ENCODE measurements at places on chromosomes 16 and 17.

- H3K36me3 ChIP-seq = peaks cover 70% of the 10 kb centered on the region
- peaks cover 34% of the 10 kb centered on the region for H3K4me1 ChIP-seq
- no peak for DNase-seq
- H3K4me3 ChIP-seq = no peak overlapping the region
Observed at GRCh38 chr16:57795431-57795878, 6.8 kb downstream of the KIFC3 start.

- H3K4me1 ChIP-seq = no peaks in the 10 kb centered on the region
- H3K27me3 ChIP-seq = no peaks in the 10 kb centered on the region
- DNase-seq = no peak
Observed at GRCh38 chr17:1029922-1030644, 33.2 kb downstream of the TIMM22 start.

DNA sequence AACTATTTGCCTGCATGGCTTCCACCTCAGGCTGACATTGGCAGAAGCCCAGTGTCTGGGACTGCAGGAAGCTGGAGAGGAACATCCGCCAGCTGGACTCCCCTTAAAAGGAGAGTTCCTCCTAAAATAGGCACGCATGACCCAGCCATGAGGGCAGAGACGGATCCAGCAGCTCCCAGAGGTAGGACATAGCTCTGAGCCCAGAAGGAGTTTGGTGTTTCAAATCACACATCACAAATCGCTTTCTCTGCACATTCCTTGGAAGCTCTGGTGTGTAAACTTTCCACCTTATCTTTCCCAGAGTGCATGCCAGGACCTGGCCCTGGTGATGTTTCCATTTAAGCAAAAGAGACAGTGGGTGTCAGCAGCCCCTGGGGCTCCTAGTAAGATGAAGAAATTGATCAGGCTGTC, 231.1 kb upstream of the CDH5 start:
- no peaks in the 10 kb centered on the region for H3K27me3 ChIP-seq
- H3K36me3 ChIP-seq = no peaks in the 10 kb centered on the region
- no peak overlapping the region for H3K4me3 ChIP-seq
- DNase-seq = no peak
- no peak overlapping the region for H3K27ac ChIP-seq

- no peaks in the 10 kb centered on the region for H3K27me3 ChIP-seq
- H3K4me3 ChIP-seq = no peak overlapping the region
- DNase-seq = no peak
- H3K36me3 ChIP-seq = no peaks in the 10 kb centered on the region
- no peak overlapping the region for H3K27ac ChIP-seq
- no peaks in the 10 kb centered on the region for H3K4me1 ChIP-seq
Observed at GRCh38 chr17:72872396-72872795, 220.1 kb downstream of the SLC39A11 start.
